ENCODE measurements at places on chromosomes 16 and 17.

DNA sequence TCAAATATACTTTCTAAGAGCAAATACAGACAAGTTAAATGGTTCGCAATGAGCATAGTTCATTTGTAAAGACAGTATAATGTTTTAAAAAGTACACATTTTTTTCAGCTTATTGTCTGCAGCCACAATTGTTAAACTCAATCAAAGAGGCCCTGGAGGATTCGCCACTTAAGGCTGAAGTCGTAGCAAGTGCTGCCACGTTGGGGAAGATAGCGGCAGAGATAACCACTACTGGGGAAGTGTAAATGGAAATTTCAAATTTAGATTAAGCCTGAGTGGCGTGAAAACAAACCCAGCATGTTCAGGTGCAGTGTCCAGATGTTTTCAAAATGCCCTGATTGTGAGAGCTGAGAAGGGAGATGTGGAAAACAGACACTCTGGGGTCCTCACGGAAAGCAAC lies 8.4 kb downstream of the PMP22 start:
- DNase-seq: no peak

DNA sequence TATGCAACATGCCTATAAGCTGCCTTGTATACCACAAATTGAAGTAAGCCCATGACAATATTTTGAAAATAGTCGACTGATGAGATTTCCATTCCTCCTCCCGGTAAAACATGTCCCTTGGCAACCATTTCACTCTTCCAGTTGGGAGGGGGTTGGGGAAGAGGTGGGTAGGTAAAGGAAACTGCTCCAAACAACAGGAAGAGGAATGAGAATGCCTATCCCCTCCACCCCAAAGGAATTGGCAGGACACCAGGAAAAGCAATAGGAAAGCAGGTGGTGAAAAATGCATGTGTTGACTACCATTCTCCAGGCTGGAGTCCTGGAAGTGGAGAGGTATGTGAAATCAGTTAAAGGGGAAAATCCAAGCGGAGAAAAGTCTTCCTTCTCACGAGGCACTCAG lies 455.9 kb upstream of the PSMD7 start:
- no peak for DNase-seq

- DNase-seq: no peak
Measured at GRCh38 chr16:9124908-9125584, 33.6 kb downstream of the HAPSTR1 start.

GRCh38 chr16:67666032-67666551 lies 458 bp downstream of the ENKD1 start:
- no peak for DNase-seq

GRCh38 chr16:83992624-83993023 lies 24.6 kb downstream of the NECAB2 start:
- DNase-seq: no peak

- DNase-seq: no peak
Measured at GRCh38 chr17:32289471-32290070, 23.9 kb downstream of the RHBDL3 start.
